ENCODE measurements at places on chromosomes 2 and 18.

GRCh38 chr2:171814883-171815282, 79.2 kb downstream of the SLC25A12 start:
- no peak for DNase-seq

- no peak for DNase-seq
Observed at GRCh38 chr18:79167526-79168190, 98.5 kb downstream of the ATP9B start.

GRCh38 chr18:69954719-69955480, 7.2 kb upstream of the CD226 start:
- no peak for DNase-seq

GRCh38 chr18:47846431-47846830, 84.0 kb downstream of the SMAD2 start:
- no peak for DNase-seq

DNA sequence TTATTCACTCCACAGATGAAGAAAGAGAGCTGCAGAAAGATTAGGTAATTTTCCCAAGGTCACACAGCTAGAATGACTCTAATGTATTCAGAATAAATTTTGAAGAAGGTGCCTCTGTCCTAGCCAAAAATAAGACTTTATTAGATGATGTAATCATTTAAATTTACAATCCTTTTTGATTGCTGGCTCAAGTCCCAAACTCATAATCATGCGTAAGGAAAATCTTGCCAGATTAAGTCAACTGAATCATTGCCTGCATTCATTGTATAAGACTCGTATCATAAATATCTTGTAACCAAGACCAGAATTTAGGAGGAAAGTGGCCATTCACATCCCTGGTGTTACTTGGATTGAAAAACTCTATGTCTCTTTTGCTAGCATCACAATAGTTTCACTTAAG, 53.1 kb upstream of the STK39 start:
- no peak for DNase-seq

All from CD4-positive, alpha-beta T cell treated with Interleukin-1 beta for 1 hour (primary cell).